ENCODE measurements at places on chromosomes 7 and 10. TPM values are rescaled to one million over a fixed set of nuclear protein-coding genes. Genes with fewer than 3 reads are reported as not detected.

Gene HOXA13
- polyA plus RNA-seq, result 0.30 TPM

DNA sequence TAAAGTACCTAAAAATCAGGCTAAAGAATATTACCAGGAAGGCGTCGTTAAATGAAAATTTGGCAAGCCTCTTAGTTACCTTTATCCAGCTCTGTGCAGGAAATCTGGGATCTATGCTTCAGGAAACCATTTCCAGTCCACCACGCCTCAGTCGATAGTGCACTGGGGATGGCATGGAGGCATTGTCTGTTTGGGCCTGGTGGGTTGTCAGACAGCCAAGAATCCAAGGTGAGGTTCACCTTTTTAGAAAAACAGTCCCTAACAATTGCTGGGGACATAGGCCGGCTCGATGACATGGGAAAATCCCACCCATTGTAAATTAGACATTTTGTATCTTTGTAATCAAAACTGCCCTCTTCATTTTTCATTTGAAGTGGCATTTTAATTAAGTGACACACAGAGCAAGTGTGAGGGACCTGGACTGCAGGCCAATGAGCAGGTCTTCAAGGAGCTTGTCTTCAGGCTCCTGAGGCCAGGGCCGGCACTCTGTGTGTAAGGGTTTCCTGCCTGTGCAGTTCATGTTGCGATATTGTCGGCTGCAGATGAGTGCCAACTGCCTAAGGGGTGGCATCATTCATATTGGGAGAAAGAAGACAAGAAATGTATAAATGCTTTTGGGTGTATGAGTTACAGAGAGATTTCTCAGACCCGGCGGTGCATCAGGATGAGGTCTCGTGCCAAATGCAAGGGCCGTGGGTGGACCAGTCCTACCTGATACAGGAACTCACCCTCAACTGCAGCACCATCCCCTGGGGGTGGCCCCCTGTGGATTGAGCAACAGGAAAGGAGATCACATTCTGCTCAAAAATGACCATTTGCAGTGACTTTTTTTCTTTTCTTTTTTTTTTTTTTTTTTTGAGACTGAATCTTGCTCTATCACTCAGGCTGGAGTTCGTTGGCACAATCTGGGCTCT is 80.8 kb downstream of the PTPRE start:
- DNase-seq, result no peak

Gene VWA2
- 2.6 TPM for polyA plus RNA-seq

DNA sequence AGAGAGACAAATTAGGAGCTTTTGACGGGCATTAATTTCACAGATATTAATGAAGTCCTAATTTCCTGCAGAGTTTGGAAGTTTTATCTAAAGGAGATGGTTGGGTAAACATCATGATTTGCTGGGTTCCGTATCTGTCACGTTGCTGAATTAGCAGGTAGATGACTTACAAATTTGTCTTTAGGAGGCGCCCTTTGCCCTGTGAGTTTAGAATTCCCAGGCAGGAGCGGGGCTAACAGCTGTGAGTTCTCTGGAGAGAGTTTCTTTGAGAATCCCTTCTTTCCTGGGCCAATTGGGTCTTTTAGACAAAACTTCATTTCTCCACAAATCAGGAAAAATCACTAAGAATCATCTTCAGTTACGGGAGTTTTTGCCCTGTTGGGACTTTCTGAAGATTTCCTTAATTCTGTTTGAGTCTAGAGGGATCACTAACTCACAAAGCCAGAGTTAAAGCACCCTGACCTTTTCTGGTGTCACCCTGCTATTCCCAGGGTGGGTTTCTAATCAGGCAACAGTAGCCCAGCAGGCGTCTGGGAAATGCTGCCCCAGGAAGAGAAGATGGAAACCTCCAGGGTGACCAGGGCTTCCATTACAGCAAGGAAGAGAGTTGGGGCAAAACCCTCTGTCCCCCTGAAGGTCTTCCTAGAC is 63.7 kb downstream of the PRKCQ start:
- no peak for DNase-seq

DNA sequence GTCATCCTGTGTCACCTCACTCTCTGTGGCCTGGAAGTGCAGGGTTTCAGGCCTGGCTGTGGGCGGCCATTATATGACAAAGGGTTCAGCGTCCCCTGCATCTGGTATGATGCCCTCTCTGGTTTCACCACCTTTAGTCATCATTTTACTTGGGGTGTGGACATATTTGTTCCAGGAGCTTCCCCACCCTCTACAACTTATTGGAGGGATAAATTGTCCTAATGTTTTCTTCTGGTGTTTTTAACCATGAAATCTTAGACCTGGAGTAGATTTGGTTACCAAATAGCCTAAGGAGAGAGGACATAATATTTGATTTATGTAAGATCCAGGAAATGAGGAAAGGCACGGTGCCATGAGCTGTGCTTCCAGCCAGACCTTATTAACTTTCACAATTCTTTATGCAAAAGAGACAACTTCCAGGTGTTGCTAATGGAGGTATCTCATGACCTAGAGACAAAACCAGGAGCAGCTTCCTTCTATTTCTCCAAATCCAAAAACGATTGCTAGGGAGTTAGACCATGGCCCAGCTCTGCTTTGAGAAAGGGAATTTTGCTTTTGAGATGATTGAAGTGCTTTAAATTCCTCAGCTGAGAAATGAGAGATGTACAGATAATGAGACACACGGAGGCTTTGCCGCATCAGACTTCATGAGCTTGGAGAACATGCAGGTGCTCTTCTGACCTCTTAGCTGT is 20.9 kb downstream of the WBP1L start:
- DNase-seq, result no peak

Gene ADAMTS14
- 0.90 TPM for polyA plus RNA-seq

Gene EN2
- 1.6 TPM for polyA plus RNA-seq

Gene TMEM236
- polyA plus RNA-seq, result 0.49 TPM

- peak; percentile 38 for DNase-seq
These were observed 87.5 kb upstream of the PDCD4 start for GRCh38 chr10:110784198-110784597.

DNA sequence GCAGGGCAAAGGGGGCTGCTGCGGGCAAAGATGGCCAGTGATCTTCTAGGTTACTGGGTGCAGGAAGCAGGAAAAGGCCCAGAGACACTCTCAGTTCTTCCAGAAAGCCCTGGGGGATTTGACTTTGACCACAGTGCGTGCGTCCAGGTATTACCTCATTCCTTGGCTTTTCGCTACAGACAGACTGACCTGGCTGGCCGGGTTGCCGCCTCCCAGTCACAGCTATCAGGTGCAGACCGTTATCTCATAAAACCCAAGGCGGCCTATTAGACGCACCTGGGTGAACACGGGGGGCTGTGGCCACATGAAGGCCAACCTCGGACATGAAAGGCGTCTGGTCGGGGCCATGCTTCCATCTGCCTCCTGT is 80.3 kb downstream of the FOXL3 start:
- no peak for DNase-seq

DNA sequence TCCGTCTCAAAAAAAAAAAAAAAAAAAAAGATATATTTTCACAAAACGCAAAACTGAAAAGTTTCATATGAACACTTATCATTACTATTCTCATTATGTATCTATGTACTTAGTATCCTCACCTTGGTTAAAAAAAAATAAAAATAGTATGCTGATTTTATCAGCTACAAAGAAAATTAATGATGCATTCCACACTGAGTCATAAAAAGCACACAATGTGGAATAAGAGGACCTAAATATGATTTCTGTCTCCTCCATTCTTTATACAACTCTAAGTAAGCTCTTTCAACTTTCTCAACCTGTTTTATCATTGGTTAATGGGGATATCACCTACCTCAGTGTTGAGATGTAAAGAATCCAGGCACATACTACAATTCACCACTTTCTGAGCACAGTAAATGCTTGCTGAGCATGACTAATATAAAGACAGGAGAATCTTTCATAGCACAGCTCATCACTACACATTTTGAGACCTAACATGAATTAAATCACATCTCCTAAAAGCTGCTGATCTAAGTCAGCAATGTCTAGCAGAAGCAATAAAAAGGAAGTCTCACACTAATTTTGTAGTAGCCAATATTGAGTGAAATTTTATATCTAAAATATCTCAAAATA is 2.7 kb downstream of the SNX13 start:
- DNase-seq, result no peak

Gene NEBL
- 20.0 TPM for polyA plus RNA-seq

DNA sequence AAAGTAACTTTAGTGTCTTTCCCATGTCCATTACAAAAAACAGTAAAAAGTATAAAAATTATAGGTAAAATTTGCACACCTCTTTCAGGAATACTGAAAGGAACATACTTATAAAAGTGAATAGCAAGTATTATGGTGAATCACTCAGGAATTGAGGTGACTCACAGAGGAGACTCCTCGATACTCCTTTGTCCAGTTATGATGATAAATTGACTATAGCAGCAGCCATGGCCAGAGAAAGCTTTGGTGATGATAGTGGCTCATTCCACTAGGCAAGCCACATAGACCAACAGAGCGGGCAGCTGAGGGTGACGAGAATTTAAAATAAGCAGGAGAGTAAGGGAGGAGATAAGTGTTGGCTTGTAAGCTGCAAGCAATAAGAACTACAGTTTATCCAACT is 1231.1 kb upstream of the CELF2 start:
- no peak for DNase-seq

DNA sequence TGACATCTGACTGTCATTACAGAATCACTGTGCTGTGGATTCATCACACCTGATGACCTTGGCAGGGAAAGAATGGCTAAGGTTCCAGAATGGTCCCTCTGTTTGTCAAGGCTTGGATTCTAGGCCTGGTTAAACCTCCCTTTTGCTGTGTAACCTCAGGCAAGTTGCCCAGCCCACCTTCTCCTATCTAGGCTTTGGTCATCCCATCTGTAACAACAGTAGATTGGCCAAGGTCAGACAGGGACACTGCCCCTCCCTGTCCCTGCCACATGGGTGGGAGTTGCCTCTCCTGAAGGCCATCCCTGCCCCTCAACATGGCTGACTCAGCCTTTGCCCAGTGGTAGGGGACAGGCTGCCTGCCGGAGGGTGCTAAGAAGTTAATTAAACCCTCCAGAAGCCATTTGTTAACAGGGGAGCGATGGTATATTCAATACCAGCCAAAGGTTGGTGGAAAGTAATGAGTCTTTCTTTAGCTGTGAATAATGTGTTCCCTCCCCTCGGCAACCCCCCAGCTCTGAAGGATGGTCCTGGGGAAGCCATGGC is 149.8 kb upstream of the PCBD1 start:
- no peak for DNase-seq

- no peak for DNase-seq
These were observed 396.2 kb downstream of the TYW1 start for GRCh38 chr7:67392596-67393438.

Gene ASIC3
- 20.8 TPM for polyA plus RNA-seq

DNA sequence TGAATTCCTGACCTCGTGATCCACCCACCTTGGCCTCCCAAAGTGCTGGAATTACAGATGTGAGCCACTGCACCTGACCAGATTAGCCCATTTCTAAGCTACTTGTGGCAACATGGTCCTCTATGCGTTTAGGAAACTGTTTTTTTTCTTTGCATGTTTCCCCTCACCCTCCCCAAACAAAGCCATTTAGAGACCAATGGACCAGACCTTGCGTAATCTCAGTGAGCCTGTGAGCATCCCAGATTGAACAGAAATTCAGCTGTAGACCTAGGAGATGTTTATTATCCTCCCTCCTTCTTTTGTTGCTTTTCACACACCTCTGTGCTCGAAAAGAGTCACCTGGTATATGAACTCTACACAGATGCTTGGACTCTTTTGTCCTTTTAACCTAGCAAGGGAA is 28.5 kb upstream of the CAMK1D start:
- no peak for DNase-seq

DNA sequence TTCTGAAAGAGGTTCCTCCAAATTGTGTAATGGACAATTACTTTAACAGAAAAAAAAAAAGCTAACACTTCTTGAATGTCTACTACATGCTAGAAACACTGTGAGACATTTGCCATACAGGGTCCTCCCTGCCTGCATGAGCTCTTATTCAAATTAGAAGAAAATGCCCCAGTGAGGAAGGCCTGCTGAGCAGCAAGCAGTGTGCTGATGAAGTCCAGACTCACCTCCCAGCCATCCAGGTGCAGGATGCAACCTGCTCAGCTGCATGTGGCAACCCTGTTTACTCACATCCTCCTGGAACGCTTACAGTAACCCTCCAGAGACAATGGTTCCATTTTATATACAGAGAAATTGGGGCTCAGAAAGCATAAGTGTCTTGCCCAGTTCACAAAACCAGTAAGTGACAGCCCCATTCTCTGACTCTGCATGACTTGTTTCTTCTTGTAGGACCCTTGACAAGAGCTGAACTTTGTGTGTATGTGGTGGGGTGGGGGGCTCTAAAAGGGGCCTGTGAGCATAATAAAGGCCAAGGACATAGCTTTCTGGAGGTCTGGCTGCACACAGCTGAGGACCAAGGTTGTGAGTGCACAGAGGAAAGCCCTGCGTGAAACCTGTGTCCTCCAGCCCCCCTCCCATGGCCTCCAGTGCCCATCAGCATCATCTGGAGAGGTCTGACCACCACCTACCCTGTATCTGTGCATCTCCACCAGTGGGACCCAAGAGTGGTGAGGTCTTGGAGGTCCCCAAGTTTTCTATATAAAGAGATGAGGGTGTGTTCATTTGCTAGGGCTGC is 387.8 kb downstream of the GRID1 start:
- no peak for DNase-seq

DNA sequence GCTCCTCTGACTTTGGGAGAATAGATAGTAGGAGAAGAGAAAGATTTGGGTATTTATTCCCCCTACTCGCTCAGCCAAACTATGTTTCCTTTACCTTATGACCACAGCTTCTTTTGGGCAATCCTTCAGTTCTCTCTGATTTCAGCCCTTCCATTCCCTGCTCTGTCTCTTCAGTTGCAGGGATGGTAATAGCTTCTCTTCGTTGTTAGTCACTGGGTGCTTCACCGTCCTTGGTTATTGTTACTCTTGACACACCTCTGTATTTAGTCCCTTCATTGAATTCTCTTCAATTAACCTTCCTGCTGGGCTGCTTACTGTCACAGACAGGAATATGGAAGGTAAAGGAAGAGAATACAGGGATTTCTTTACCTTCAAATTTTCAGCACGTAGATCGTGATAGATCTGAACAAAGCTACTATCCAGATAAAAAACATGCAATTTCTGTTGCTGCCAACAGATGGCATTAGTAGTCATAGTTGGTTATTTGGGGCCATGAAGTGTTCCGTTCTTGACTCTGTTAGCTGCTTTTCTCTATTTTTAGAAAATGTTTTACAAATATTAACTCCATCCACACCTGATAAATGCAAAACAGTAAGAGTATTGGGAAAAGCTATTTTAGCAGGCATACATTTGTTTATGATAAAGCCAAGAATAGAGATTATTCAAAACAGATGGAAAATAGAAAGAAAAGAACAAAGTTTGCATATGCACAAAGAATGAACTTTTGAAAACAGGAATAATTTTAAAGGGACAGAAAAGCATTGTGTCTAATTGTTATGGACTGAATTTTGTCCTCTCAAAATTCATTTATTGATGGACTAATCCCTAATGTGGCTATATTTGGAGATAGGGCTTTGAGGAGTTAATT is 14.0 kb upstream of the PTTG1IP2 start:
- no peak for DNase-seq

Gene GPNMB
- polyA plus RNA-seq, result 81.9 TPM

GRCh38 chr7:38938001-38938485 is 29.1 kb upstream of the VPS41 start:
- DNase-seq, result no peak

Gene PCLO
- polyA plus RNA-seq, result 6.4 TPM
